Stomach (tissue), 19 donors: ENCODE measurements at places on chromosomes 16 and 17. TPM values are rescaled to one million over a fixed set of nuclear protein-coding genes. Genes with fewer than 3 reads are reported as not detected.

DNA sequence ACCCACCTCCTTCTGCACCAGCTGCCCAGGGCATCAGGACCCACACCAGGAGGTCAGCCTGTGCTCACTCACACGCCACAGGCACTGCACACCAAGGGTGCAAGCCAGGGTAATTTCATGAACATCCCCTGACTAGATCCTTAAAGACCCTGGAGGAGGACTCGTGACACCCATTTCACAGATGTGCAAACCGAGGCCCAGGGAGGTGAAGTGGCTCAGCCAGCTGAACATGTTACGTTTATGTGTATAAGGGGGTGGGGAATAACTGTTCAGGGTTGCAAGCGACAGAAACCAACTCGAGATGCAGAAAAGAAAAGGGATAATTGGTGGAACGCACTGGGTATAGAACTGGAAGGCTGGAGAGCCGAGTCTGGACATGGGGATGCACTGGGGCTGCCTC lies 138.1 kb upstream of the FOXF1 start:
- no peaks in the 10 kb centered on the region for H3K36me3 ChIP-seq
- H3K27ac ChIP-seq: no peak overlapping the region

DNA sequence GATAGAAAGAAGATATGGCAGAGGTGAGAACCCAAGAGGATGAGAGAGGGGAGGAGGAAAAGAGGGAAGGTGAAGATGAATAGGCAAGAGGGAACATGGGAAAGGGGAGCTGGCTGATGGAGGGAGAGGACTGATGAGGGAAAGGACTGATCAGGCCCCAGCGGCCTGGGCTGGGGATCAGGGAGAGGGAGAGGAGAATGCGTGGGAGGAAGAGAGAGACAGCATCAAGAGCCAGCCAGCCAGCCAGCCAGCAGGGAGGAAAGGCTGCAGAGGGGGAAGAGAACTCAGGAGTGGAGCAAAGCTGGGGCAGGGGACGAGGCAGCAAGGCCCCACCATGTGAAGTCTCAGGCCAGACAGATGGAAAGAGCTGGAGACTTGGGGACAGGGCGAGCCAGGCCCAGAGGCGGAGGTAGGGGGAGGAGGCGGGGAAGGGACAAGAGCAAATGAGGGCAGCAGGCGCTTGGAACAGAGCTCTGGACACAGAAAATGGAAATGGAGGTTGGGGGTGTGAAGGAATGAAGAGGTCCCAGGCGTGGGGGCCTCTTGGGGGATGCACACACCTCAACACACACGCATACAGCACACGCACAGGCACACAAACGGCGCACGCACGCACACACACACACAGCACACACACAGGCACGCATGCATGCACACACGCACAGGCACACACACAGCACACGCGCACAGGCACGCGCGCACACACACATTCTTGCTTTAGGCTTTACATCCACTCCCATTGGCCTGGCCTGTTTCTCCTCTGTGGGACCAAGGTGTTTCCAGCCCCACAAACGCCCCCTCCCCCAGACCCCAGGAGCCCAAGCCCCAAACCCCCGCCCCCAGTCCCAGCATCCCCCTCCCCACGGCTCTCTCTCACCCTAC lies 12.3 kb downstream of the DLG4 start:
- peaks cover 15% of the 10 kb centered on the region for H3K36me3 ChIP-seq
- no peak overlapping the region for H3K4me3 ChIP-seq
- peaks cover 12% of the 10 kb centered on the region for H3K4me1 ChIP-seq
- DNase-seq: no peak

GRCh38 chr17:76452127-76452659 lies 759 bp downstream of the UBE2O start:
- peaks cover 27% of the 10 kb centered on the region for H3K4me1 ChIP-seq
- peak overlapping the region; percentile 82 for H3K27ac ChIP-seq
- H3K27me3 ChIP-seq: no peaks in the 10 kb centered on the region
- H3K36me3 ChIP-seq: no peaks in the 10 kb centered on the region
- DNase-seq: no peak
- peak overlapping the region; percentile 82 for H3K4me3 ChIP-seq

- no peaks in the 10 kb centered on the region for H3K4me1 ChIP-seq
- no peaks in the 10 kb centered on the region for H3K27me3 ChIP-seq
- DNase-seq: no peak
- H3K36me3 ChIP-seq: no peaks in the 10 kb centered on the region
- H3K4me3 ChIP-seq: no peak overlapping the region
Observed at GRCh38 chr16:12580809-12581208, 222.9 kb downstream of the CPPED1 start.

DNA sequence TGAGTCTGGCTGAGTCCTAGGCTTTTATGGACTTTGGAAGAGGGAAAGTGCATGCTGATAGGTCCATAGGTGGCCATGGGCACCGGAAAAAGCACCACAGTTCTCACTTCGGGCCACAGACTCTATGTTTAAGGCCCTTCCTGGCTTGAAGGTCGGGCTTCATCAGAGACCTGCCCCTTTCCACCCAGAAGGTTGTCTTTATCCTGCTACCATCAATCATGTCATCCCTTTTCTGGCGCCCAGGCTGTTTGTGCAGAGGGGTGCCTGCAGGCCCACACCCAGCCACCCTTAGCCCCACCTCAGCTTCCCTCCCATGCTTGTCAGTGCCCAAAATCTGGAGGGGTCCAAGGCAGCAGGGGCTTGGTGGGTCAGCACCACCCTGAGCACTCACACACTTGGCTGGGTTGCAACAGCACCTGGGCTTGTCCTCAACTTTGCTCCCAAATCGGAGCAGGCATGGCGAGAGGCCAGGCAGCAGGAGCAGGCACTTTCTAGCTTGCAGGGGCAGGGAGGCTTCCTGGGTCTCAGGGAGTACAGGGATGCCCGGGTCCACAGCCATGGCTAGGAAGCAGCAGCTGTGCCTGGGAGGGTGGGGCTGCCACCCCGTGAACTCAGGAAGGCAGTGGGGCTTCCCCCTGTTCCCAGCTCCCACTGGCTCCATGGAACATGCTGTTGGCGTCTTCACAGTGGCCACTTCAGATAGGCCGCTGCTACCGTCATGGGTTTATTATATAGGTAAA lies 63.8 kb upstream of the TOM1L1 start:
- no peaks in the 10 kb centered on the region for H3K27me3 ChIP-seq
- H3K36me3 ChIP-seq: no peaks in the 10 kb centered on the region
- H3K27ac ChIP-seq: no peak overlapping the region
- no peak overlapping the region for H3K4me3 ChIP-seq
- H3K4me1 ChIP-seq: no peaks in the 10 kb centered on the region

DNA sequence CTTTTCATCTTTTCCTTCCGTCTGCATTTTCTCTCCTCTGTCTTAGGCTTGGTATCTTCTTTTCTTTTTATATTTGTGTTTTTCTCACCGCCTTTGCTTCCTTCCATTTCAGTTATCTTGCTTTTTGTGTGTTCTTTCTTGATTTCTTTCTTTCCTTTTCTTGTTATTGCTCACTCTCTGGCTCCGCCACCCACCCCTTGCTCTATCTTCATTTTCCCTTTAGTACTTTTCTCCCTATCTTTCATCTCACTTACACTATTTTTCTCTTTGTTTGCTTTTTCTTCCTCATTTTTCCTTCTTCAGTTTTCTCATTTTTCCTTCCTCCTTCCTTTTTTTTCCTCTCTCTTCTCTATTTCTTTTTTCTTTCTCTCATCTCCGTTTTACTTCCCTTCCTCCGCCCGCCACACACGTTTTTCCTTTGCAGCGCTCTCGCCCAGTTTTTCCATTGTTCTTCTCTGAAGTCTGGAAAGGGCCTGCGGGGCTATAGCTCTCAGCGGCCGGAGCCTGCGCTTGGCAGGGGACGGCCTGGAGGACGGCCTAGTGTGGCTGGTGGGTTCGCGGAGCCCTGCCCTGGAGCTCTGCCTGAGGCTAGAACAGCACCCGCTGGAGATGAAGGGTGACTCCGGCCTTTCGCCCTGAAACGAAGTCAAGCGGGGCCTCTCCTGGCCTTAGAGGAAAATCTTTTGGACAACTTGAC lies 5.2 kb upstream of the HOXB13 start:
- peaks cover 37% of the 10 kb centered on the region for H3K27me3 ChIP-seq
- H3K4me3 ChIP-seq: no peak overlapping the region
- peaks cover 21% of the 10 kb centered on the region for H3K4me1 ChIP-seq
- H3K27ac ChIP-seq: no peak overlapping the region

GRCh38 chr17:40097931-40098845 lies 2.2 kb downstream of the NR1D1 start:
- H3K4me3 ChIP-seq: peak overlapping the region; percentile 65
- H3K36me3 ChIP-seq: peaks cover 42% of the 10 kb centered on the region
- no peaks in the 10 kb centered on the region for H3K27me3 ChIP-seq
- DNase-seq: peak; percentile 85
- peaks cover 88% of the 10 kb centered on the region for H3K4me1 ChIP-seq

- no peaks in the 10 kb centered on the region for H3K4me1 ChIP-seq
- no peak overlapping the region for H3K4me3 ChIP-seq
- peak; percentile 18 for DNase-seq
- H3K27ac ChIP-seq: no peak overlapping the region
- no peaks in the 10 kb centered on the region for H3K27me3 ChIP-seq
Observed at GRCh38 chr16:56505181-56505580, 14.6 kb downstream of the BBS2 start.

DNA sequence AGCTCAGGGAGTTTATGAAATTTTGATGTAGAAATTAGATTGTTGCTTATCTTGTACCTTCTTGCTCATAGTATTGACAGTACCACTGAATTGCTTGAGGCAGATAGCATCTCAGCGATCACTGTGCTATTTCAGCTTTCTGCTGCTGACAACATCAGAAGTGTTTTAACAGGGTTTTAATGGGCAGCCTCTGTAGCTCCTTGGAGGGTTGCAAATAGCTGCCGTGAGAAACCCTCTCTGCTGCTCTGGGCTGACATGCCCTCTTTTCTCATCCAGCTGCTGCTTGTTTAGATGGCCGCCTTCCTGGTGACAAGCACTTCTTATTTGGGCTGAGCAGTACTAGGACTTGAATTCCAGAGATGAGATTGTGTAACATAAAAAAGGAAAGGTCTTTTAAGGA lies 180.2 kb upstream of the TBX2 start:
- H3K27me3 ChIP-seq: no peaks in the 10 kb centered on the region
- H3K4me1 ChIP-seq: no peaks in the 10 kb centered on the region
- no peaks in the 10 kb centered on the region for H3K36me3 ChIP-seq
- H3K27ac ChIP-seq: peak overlapping the region; percentile 60
- DNase-seq: no peak

OR1D2 gene
- total RNA-seq: not detected

FKBP10 gene
- 45.3 TPM for total RNA-seq

TSPAN10 gene
- not detected for total RNA-seq

SPN gene
- 2.0 TPM for total RNA-seq

TNK1 gene
- 32.7 TPM for total RNA-seq

KRTAP4-3 gene
- total RNA-seq: not detected

CHAD gene
- 12.0 TPM for total RNA-seq

PRR14 gene
- total RNA-seq: 93.9 TPM

NLE1 gene
- 208 TPM for total RNA-seq

TPSG1 gene
- not detected for total RNA-seq

DNAH2 gene
- total RNA-seq: 8.0 TPM

IL17C gene
- not detected for total RNA-seq

RPH3AL gene
- total RNA-seq: 7.0 TPM

KRTAP4-6 gene
- total RNA-seq: not detected
